NCI-H69 (cell line): ENCODE measurements at places on chromosomes 6 and 20.

- DNase-seq: no peak
Observed at GRCh38 chr6:143267760-143268159, 182.7 kb downstream of the ADAT2 start.

- DNase-seq: no peak
Observed at GRCh38 chr6:27168108-27168507, 79.4 kb upstream of the PRSS16 start.

- DNase-seq: no peak
Observed at GRCh38 chr20:46677608-46678007, 11.6 kb downstream of the TP53RK start.

DNA sequence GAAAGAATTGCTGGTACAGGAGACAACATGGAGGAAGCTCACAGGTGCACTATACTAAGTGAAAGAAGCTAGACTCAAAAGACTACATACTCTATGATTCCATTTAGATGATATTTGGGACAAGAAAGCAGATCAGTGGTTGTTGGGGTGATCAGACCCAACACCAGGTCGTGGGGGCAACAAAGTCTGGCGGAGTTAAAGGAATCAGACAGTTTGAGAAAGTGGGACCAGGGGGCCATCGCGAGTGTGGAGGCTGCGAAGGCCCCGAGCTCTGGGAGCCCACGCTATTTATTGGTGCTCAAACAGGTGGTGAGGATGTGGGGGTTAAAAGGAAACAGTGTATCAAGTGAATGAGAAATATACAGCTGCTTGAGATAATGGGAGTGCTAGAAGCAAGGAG is 282.8 kb upstream of the SGK1 start:
- no peak for DNase-seq

DNA sequence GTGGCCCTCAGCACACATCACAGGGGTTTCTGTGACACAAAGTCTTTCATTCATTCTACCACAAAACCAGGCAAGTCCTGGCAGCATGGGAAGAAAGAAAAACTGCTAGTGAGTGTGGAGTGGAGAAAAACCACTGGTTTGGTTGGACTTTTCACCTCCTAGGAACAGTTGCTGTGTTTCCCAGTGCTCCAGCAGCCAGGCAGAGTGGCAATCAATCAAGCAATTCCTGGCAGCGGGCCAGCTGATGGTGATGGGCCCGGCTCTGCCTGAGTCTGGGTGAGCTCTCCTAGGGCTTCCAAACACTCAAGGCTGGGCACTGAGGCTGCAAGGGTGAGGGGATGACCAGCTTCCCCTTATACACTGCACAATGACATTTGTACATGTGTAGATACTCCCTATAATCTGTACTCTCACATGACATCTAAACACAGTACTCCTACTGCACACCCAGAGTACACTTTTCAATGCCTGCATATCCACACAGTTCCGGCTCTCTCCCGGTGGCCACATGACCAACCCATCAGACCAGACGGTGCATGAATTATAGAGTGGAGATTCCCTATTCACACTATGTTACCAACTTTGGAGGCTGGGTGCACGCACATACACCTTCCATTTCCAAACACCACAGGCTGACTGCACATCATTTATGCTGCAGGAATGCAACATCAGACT is 156.6 kb downstream of the UNC5CL start:
- peak; percentile 77 for DNase-seq

- DNase-seq: peak; percentile 73
Observed at GRCh38 chr20:45347936-45348778, at the start of gene SDC4. Gene SDC4, minus strand, starts transcription at chr20:45348424. Its CDS starts 40 bp downstream, at chr20:45348384.

- no peak for DNase-seq
Observed at GRCh38 chr20:63047267-63047666, 40.5 kb upstream of the BHLHE23 start.

DNA sequence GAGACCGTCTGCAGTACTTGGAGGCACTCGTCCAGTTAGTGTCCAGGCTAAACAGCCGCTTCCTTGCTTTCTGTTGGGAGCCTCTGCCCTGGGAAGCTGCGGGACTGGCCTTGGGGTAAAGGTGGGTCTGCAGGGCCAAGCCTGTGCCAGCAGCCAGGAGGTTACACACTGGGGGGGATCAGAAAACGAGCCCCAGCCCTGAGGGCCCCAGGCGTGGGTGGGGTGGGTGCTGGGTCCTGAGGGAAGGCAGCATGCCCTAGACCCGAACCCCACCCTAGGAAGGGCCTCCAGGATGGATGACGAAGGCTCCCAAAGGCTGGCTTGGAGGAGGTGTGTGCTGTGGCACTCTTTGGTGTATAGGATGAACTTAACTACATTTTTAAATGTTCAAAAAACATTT is 335.2 kb downstream of the ZFAND3 start:
- DNase-seq: no peak

- DNase-seq: no peak
Observed at GRCh38 chr6:4518506-4518905, 257.7 kb upstream of the CDYL start.

DNA sequence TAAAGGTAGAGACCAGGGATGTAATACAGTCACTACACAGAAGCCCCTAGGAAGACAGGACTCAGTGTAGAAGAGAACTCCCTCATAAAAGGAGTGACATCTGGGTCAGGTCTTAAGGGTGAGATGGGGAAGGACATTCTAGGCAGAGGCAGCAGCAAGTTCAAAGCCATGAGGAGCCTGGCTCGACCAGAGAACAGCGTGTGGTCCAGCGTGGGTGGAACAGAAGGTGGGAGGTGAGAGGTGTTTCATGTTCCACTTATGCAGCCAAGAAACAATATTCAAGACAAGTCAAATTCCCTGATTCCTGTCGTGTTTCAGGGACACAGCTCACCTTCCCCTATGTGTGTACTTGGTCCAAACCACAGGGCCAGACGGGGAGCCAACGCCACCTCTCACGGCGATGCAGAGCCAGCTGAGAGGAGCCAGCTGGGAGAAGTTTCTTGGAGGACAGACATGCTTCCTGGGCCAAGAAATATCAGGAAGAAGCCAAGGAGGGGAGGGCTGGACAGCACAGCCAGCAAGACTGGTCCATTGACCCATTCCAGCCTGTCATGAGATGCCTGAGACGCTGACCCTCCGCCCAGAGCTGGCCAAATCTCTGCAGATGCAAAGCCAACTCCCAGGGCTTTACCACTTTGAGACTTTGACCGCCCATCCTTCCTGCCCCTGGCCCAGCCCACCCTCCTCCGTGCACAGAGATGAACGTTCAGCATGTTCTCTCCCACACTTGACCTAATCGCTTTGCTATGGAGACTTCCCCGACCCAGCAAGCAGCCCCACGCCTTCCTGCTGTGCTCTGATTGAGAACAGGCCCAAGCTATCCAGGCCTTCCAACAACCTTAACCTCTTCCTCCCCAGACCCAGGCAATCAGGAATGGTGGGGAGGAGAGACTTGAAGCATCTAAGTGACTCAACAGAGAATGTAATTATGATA is 113.8 kb downstream of the PRND start:
- no peak for DNase-seq

GRCh38 chr6:34816635-34817301 is 24.9 kb downstream of the BLTP3A start:
- no peak for DNase-seq

DNA sequence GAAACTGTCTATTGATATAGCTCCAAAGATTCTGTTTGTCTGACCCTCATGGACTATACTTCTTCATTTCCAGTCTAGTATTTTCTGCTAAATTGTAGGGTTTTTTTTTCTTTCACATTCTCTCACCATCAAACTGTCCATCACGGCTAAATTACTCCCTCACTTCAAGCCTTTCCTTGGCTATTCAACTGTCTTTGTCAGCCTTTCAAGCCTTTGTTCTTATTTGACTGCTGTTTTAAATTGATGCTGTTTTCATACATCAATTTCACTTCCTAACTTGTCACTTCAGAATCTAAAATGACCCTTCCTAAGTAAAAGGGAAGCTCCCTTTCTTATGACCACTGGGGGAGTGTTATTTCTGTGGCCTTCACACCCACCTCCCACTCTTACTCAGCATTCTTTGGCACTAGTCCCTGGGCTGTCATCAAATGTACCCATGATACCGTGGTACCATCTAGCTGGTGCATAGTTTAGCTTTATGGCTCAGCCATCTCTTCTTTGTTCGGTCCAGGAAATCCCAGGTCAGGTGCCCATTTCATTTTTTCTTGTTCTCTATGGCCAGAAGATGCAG is 8.6 kb downstream of the GJA1 start:
- DNase-seq: peak; percentile 90

DNA sequence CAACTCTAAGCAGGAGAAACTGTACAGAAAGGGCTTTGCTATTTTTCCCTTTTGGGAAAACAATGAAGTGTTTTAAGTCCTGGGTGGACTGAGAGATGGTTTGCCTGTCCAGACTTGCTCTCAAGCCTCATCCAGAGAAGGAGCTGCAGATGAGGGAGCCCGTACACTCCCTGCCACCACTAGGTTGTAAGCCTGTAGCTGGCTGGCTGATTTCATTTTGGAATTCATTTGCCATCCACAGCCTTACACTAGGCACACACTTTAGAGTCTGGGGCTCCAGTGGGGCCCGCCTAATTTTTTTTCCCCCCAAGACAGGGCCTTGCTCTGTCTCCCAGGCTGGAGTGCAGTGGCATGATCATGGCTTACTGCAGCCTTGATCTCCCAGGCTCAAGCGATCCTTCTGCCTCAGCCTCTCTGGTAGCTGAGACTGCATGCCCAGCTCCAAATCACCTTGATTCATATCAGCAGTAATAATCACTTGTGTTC is 28.4 kb downstream of the POFUT1 start:
- DNase-seq: peak; percentile 70

GRCh38 chr20:2518558-2518957 is 9.8 kb upstream of the ZNF343 start:
- DNase-seq: no peak

- peak; percentile 79 for DNase-seq
Observed at GRCh38 chr6:104473021-104473429, 386.7 kb downstream of the HACE1 start.

DNA sequence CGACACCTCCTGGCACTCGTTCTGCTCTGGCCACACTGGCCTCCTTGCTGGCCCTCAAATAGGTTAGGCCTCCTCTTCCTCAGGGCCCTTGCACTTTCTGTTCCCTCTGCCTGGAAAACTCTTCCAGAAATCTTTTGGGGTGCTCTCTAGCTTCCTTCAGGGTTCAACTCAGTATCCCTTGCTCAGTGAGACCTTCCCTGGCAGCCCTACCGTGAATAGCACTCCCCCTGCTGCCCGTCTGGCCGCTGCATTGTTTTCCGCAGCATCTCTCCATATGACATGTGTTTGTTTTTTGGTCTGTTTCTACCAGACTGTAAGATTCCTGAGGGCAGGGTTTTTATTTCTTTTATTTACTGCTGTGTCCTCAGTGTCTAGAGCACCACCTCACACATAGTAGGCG is 6.7 kb downstream of the DDX27 start:
- no peak for DNase-seq

GRCh38 chr6:105982761-105983540 is 103.2 kb upstream of the PRDM1 start:
- peak; percentile 82 for DNase-seq

GRCh38 chr6:53691667-53692133 is 26.1 kb upstream of the KLHL31 start:
- no peak for DNase-seq

GRCh38 chr6:34240329-34241248 is 3.9 kb downstream of the HMGA1 start:
- DNase-seq: no peak

- DNase-seq: no peak
Observed at GRCh38 chr20:23605867-23606651, at the start of gene CST9. Gene CST9, minus strand, starts transcription at chr20:23605917. Its CDS starts 53 bp downstream, at chr20:23605864.

- no peak for DNase-seq
Observed at GRCh38 chr6:142702501-142703460, 242.2 kb downstream of the HIVEP2 start.

DNA sequence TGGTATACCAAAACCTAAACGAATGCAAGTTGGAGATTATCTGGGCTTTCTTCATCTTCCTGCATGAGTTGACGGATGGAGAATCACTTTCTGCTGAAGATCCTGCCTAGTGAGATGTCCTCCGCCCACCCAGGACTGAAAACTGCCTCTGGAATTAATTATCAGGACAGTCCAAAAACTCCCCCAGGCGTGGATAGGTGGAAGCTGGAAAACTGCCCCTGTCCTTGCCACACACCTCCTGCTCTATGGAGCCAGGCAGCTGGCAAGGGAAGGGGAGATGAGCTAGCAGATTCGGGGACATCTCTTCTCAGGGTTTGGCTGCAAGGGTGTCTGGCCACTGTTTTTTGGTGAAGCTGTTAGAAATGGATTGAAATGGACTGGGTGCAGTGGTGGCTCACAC is 89.3 kb upstream of the ZNFX1 start:
- no peak for DNase-seq

- no peak for DNase-seq
Observed at GRCh38 chr6:159716247-159717096, 10.8 kb upstream of the WTAP start.

DNA sequence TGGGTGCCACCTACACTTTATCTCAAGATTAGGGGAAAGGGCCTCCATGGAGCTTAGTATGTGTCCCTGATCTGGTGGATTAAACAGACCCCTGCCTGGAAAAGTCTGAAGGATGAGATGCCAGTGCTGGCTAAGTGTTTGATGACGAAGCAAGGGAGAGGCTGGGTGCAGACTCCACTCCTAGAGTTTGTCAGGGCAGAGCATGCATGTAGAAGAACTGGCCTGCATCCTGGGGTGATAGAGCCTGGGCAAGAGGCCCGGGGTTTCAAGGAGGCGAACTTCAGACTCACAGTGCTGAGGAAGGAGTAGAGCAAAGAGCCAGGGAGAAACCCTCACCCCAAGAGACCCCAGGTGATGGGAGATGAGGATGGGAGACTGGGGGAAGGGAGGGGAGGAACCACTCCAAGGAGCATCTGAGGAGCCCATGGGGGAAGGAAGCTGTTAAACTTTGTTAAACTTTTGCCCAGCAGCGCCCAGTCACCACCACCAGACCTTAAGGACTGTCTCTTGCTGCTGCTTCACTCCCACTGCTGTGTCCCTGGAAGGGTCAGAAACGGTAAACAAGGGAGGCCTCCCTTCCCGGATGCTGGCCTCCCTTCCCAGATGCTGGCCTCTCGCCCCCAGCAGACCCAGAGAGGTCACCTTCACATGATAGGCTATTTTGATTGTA is 61.6 kb downstream of the RPRD1B start:
- DNase-seq: no peak

GRCh38 chr6:22809370-22809769 is 240.0 kb downstream of the HDGFL1 start:
- peak; percentile 30 for DNase-seq

DNA sequence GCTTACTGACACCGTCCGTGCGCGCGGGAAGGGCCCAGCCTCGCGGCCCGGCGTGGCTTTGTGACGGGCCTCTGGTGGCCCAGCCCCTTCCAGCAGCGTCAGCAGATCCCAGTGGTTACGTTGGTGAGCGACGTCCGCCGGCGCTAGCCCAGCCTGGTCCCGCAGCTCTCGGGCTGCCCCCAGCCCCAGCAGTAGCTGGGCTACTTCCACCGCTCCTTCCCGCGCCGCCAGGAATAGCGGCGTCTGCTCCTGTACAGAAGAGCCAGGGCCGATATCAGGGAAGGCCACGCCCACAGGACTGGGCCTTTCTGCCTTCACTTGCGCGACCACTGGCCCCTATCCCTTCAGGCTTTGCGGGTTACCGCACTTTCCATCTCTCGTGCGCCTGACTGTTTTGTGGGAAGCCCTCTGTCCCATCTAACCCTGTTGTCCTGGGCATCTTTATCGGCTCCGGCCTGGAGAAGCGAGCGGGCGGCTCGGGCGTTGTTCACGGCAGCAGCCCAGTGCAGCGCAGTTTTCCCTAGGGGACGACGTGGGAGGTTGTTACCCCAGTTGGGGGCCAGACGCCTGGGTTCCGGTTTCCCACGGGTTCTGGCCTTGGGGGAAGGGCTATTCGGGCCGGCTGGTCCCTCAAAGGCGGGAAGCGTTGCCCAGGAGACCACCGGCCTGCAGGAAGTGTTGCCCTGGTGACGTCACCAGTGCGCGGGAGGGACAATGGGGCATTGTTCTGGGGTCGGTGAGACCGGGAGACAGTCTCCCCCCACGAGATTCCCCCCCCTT is 3.6 kb upstream of the GPSM3 start:
- peak; percentile 97 for DNase-seq

- peak; percentile 72 for DNase-seq
Observed at GRCh38 chr6:148343047-148343782, 577 bp downstream of the SASH1 start.
